ENCODE measurements at places on chromosomes 11 and 22.

GRCh38 chr11:134438542-134439537 is 26.8 kb upstream of the B3GAT1 start:
- no peak for DNase-seq

GRCh38 chr11:119338965-119339588 is 1.6 kb downstream of the C1QTNF5 start:
- DNase-seq, result peak; percentile 35

GRCh38 chr11:130181295-130182272 is 22.0 kb downstream of the ST14 start:
- no peak for DNase-seq

- no peak for DNase-seq
Observed at GRCh38 chr11:114262681-114263512, 33.3 kb upstream of the NNMT start.

Data from lower lobe of right lung (tissue), 2 donors.